ENCODE measurements at places on chromosomes 12 and 14.

DNA sequence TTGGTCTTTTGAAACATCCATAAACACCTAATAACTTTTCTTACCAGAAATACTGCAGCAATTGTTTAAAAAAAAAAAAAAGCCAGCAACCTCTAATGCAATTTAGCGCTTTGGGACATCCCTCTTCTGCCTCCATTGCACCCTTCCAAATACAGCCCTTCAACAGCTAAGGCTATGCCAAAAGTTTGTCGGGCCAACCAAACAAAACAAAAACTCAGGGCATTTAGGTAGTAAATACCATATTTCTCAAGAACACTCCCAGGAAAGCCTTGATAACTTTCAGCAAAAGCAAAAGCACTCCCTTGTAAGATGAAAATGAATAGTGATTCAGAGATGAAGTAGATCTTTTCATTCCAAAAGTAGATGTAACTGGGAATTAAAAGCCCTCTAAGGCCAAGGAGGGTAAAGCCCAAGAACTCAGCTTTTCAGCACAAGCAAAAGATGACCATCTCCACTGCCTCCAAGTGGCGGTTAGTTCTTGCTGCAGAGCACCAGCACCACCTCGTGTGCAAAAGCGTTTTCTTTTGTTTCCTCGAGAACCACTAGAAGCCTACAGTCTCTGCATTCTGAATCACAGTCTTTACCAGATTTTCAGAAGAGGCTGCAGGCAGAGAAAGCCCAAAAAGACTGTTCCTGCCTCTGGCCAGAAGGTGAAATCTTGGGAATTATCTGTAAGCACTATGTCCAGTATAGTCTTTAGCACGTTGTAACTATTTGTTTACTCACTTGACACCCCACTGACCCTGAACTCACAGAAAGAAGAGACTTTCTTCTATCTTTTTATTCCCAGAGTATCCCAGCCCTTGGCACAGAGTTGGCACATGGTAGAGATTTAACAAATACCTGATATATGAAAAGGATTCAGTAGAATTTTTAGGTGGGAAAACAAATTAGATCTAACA, 53.1 kb downstream of the SIX6 start:
- DNase-seq: peak; percentile 42

- no peak for DNase-seq
These were observed 139.7 kb downstream of the SLCO1B3 start for GRCh38 chr12:20950248-20950647.

DNA sequence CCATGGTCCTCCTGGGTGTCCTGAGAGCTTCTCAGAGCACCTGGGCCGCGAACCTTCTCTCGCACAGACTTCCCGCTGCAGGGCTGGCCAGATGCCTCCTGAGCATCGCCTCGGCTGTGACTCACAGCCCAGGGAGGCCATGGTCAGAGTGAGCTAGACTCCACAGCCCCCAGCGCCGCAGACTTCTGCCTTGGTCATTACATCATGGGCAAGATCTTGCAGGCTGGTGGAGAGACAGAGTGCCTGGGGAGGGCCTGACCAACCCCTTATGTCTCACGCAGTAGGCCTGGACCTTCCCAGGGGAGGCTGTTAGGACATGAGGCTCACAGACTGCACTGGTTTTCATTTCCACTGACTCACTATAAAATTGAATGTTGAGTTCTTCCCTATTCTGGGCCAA, 41.8 kb downstream of the SMOC1 start:
- DNase-seq: no peak

- peak; percentile 25 for DNase-seq
These were observed 191.2 kb upstream of the DIO3 start for GRCh38 chr14:101369916-101370592.

DNA sequence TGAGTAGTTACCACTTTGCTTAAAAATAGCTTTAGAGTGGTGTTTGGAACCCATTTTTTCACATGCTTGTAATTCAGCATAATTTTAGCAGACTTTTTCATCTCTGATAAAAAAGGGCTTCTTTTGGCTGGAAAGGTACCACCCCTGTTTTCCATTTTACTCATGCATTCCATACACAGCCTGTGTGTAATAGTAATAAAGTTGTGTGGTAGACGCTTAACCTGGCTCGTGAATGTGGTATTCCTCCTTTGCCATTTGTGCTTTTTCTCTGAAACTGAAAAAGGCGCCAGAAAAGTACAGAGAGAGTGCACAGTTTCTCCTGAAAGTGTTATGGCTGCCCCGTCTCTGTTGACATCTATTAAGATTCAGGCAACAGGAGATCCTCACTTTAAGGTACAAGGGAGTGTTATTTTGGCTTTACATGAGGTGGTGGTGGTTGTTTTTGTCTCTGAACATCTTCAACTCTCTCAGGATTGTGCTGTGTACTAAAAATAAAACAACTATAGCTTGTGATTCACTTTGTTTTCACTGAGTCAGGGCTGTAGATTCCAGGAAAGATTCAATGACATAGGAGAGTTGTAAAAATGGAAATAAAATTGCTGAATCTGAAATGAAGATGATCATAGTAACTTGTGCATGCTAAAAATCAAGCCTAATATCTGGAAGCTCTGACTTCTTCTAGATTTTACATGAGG, 45.6 kb upstream of the MIS18BP1 start:
- no peak for DNase-seq

- DNase-seq: no peak
These were observed 3.9 kb downstream of the CDH24 start for GRCh38 chr14:23053426-23053825.

DNA sequence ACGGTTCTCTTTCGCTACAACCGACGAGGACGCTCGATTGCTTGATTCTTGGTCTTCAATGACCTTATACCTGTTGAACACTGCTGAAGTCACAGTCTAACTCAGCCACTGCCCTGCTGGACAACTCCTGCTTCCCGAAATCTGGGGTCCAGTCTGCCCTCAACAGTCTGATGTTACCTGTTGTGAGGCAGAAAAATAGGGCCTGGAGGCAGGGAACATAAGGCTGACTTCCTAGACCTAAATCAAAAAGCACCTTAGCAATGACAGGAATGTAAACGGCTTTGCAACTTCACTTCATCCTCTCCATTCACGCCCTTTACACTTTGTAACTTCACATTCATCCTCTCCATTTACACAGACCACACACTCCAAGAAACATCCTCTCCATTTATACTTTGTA, 597 bp upstream of the GLTP start:
- DNase-seq: no peak

- DNase-seq: no peak
These were observed 7.6 kb downstream of the RXYLT1 start for GRCh38 chr12:63787306-63787705.

GRCh38 chr12:30874455-30875321, 51.9 kb upstream of the TSPAN11 start:
- no peak for DNase-seq

DNA sequence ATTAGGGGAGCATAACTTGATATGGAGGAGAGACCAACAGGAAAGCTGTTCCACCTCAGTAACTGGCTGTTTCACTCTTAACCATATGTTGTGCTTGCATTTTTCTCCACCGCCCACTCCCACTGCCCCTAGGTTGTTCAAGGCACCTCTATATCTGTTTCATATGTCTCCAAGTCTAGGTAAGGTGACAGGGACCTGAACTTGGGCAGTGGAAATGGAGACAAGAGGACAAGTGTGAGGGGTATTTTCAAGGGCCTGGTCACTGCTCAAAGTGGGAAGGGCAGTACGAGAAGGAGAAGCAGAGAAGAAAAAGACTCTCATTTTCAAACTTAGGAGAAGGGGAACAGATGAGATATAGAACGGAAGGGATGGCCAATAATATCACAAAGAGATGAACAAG, 3.1 kb downstream of the SLC38A1 start:
- no peak for DNase-seq

GRCh38 chr12:14621826-14622225, 54.1 kb upstream of the PLBD1 start:
- no peak for DNase-seq

GRCh38 chr14:74980731-74981461, 21.8 kb upstream of the EIF2B2 start:
- peak; percentile 65 for DNase-seq

DNA sequence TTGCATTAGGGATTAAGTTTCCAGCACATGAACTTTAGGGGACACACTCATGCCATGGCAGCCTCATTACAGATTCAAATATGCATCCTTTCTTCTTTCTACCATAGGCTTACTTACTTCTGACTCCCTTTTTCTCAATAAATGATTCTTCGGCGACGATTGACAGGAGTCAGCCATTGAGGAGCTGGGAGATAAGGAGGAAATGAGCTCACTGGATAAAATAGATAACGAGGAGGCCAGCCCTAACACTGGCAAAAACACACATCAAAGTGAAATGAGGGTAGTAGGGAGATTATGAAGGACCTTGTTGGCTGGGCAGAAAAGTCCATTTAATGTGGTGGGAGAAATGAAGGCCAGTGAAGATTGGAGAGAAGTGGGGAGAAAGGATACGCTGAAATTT, 172.2 kb downstream of the SLC41A2 start:
- no peak for DNase-seq

- no peak for DNase-seq
These were observed 25.5 kb upstream of the KCNJ8 start for GRCh38 chr12:21800011-21800410.

- no peak for DNase-seq
These were observed 20.1 kb upstream of the KRT86 start for GRCh38 chr12:52254180-52254964.

DNA sequence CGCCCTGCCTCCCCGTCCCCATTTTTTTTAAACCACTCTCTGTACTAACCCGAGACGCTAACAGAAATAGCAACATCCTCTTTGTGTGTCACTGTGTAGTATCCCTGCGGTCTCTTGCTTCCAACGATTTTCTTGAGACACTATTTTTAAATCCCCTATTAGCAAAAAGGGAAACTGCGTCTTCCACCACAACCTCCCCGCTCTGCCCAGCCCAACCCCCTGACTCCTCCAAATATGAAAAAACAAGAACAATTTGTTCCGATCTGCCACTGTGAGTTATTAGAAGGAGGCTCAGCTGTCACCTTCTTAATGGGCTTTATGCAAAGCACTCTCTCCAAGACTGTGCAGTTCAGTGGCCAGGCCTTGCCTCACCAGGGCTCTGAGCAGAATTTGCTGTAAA, 76.3 kb downstream of the MAP1LC3B2 start:
- DNase-seq: no peak

All from Right ventricle myocardium superior (tissue), 1 donor.